ENCODE measurements at places on chromosomes 16 and 17.

DNA sequence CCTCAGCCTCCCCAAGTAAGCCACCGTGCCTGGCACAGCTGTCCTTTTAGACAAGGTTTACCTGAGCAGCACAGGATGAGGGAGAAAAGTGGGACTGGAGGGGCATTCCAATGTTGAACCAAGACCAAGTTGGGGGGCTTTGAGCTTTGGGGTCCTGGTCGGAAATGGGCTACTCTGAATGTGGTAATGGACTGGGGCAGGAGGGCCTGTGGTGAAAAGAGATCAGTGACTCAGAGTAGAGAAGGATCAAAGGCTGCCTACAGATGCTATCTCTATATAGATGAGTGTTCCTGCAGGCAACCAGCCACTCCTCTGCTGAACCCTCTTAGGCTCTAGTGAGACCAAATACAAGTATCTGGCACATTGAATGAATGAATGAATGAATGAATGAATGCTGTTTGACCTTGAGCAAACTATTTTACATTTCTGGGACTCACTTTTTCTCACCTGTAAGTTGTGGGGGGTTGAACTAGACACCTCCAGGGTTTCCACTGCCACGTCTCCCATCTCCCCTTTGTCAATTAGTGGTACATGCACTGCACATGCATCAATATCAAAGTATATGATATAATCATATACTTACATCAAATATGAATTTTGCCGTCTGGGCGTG is 26.3 kb upstream of the ETV4 start:
- DNase-seq, result no peak

- DNase-seq, result no peak
Measured at GRCh38 chr16:30925632-30925987, 2.2 kb downstream of the FBXL19 start.

DNA sequence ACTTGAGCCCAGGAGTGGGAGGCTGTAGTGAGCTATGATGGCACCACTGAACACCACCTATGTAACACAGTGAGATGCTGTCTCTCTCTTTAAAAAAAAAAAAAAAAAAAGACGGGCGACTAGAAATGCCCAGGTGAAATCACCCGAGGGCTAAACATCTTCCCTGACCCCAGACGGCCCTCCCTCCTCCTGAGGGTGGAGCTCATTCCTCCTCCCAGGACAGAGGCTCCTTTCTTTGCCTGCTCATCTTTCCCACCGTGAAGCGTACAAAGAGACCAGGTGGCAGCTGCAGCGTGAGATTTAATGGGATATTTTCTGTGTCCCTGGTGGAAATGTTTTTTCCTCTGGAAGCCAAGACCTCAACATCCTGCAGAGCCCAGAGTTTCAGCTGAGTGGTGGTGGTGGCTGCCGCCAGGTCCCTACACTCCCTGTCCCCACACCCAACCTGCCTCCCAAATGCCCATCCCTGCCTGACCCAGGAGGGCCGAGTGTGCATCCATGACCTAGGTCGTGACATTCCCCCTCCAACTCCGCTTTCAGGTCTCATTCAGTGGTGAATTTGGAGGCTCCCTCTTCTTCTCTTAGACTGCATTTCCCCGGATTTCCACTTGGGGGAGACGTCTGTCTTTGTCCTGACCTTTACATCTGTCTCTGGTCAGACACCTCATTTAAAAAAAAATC is 14.4 kb upstream of the GPRC5B start:
- DNase-seq, result peak; percentile 47

DNA sequence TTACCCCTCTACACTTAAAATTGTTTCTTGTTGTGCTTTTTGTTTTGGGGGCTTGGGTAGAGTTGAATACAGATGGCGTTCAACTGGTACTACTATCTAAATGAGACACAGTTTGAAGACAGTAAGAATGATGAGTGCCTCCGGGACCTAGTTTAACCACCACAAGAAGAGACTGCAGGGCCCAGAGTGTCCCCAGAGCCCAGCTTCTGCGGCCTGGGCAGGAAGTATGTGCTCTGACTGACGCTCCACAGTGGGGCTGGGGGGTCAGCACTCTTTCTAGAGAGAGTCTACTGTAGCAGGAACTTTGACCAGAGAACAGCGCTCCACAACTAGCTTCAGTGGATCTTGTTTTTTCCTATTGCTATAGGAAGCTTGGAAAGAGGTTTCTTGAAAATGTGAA is 174.0 kb downstream of the VPS53 start:
- no peak for DNase-seq

DNA sequence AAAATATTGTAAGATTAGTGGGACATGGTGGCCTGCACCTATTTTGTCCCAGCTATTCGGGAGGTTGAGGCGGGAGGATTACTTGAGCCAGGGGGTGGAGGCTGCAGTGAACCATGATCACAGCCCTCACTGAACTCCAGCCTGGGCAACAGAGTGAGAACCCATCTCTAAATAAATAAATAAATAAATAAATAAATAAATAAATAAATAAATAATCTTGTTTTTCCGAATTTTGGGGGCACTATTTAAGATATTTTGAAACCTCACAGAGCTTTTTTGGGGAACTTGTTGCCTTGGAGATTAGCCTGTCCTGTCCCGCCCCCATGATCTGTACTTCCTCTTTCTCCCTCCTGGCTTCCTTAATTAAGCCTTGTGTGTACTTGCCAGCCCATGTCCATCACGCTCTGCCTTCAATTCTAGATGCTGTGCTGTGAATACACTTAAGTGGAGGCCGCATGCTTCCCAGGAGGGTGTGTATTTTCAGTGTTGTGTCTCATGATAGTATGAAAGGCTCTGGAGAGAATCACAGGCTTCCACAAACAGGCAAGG is 4.4 kb downstream of the LGALS9 start:
- no peak for DNase-seq

DNA sequence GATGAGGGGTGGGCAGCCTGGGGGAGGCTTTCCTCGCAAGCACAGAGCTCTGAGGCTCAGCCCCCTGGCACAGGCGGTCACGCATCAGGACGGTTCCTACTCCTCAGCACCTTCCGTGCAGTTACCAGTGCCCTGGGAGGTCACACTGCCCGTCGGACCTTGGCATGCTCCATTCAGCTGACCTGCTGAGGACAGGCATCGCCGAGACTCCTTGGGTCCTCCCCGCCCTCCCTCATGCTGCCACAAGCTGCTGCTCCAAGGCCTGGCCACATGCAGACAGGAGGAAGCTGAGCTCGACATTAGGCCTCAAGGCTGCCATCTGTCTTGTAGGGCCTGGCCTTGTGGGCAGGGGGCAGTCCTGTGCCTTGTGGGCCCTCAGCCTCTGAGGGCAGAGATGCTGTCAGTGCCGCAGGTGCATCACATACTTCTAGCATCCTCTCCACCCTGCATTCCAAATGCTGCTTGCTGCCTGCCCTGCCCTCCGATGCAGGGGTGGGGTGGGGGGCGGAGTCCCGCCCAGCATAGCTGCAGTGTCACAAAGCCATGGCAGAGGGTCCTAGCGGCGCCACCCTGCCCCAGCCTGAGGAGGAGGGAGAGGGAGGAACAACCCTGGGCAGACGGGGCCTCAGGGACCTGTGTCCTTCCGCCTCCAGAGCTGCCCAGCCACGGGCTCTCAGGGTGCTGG is 9.3 kb downstream of the C16orf90 start:
- no peak for DNase-seq

DNA sequence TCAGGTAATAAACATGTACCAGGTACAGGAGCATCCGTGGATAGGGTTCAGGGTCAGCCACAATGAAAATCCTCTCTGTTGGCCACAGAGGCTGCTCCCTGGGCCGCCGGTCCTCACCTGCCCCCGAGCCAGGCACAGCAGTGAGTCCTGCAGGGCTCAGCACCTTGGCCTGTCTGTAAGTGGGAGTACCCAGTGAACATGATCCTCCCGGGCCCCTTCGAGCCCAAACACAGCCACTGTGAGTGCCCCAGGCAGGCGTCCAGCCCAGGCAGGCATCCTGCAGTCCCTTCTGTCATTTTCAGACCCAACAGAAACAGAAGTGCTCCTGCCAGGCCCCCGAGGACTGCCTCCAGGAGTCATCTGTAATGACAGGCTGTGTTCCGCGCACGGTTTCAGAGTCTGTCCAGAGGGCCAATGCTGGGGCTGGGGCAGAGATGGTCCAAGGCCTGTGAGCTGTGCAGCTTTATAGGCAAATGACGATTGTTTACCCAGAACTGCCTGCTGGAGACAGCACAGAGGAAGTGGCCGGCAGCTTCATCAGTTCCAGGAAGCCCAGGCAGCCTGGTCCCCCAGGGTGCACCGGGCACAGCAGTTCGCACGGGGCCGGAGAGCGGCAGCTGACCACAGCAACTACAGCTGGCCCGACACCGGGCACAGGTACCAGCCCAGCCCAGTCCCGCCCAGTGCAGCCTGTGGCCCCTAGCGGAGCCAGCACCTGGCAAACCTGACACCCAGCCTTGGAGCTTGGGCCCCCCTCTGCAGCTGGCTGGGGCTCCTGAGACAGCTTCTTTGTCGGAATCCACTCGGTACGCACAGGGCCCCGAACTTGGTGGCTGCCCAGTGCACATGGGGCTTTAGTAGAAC is 13.2 kb downstream of the SLC7A5 start:
- DNase-seq, result peak; percentile 81

- no peak for DNase-seq
Measured at GRCh38 chr17:75242461-75243042, 18.9 kb downstream of the GGA3 start.

- peak; percentile 70 for DNase-seq
Measured at GRCh38 chr17:44308320-44308818, at the start of gene RUNDC3A. RUNDC3A (plus strand) TSS chr17:44308601; CDS start chr17:44308833, 232 bp downstream.
